T follicular helper cell (primary cell): ENCODE measurements at places on chromosomes 5 and 9.

- no peak for DNase-seq
Observed at GRCh38 chr5:113053511-113053995, 77.0 kb downstream of the DCP2 start.

DNA sequence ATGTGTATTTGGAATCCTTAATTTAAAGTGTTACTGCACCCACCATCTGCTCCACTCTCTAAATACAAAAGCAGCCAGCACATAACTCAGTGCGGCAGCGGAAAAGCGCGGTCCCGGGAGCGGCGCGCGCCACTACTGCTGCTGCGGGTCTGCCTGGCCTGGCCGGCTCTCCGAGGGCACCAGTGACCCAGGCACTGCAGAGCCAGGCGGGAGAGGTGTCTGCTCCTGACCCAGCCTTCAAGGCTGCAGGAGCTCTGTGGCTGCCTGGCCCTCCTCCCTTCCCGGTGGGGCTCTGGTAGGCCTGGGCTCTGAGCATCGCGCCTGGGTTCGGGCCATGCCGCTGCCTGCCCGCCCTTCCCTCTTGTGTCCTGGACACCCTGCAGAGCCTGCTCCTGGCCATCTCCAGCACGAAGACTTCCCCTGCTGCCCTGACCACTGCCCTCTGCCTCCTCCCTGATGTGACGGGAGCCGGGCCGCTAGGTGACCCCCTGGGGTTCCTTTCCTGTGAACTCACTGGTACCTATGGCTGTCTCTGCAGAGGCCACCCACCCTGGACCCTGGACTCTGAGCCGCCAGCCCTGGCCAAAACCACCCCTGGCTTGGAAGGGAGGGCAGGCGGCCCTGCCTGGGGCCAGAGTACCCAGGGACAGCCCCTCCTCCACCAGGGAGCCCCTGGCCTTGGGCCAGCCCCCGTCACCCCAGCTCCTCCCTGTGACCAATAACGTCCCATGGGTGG lies 32.8 kb upstream of the UBAC1 start:
- DNase-seq: no peak

GRCh38 chr5:89117124-89117644 lies 234.2 kb upstream of the MEF2C start:
- no peak for DNase-seq

DNA sequence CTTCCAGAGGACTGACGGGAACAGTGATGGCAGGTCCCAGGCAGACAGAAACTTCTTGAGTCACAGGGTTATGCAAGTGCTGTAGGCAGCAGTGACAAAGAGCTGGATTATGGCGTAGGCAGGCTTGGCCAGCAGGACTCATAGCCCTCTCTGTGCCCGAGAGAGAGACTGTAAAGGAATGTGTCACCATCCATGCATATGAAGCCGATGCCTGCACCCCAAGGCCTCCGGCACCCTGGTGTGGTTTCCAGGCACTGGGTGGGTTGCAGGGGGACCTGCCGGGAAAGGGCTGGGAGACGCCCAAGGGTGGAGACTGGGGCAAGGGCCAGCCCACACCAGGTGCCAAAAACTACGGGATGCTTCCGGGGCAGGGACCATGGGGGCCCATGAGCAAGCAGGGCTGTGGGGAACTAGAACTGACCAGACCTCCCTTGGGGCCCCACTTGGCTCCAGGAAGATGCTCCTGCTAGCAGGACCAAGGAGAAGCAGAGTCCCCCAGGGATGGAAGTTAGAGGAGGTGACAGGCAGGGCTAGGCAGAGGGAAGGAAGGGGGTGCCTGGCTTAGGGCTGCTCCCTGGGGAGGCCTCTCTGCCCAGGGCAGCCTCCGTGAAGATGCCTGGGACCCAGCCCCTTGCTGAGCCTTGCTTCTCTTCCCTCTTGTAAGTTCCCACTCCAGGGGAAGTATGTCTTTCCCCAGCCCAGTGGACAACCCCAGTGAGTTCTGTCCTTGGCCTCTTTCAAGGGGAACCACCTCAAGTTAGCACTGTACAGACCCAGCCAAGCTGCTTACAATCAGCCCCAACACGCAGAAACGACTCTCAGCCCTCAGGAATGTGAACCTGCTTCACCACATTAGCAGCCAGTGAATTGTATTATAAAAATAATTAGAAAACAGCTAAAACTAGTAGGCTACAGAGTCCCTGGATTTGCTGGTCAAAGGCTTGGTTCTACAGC lies 10.5 kb upstream of the IPPK start:
- no peak for DNase-seq

GRCh38 chr5:172999974-173000373 lies 16.4 kb downstream of the ATP6V0E1 start:
- DNase-seq: no peak

DNA sequence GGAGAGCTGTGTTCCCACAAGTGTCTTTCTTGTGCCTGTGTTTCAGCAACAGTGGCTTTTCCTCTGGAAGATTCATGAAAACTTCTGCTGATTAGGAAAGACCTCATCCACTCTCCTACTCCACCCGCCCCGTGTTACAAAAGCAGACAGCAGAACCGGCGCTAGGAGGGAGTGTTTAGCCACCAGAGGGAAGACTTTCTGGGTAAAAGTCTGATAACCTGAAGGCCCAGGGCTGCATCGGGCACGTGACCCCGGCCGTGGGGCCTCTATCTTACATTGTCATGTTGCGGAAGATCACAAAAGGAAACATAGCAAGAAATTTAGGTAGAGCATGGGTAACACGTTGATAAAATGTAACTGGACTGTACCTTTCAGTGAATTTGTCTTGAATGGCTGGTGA lies 32.0 kb upstream of the DMRT2 start:
- no peak for DNase-seq

- DNase-seq: no peak
Observed at GRCh38 chr9:69295872-69296552, 29.0 kb upstream of the ENTREP1 start.

- DNase-seq: no peak
Observed at GRCh38 chr9:1256178-1256577, 206.0 kb downstream of the DMRT2 start.
